ENCODE measurements at places on chromosomes 5 and 9.

DNA sequence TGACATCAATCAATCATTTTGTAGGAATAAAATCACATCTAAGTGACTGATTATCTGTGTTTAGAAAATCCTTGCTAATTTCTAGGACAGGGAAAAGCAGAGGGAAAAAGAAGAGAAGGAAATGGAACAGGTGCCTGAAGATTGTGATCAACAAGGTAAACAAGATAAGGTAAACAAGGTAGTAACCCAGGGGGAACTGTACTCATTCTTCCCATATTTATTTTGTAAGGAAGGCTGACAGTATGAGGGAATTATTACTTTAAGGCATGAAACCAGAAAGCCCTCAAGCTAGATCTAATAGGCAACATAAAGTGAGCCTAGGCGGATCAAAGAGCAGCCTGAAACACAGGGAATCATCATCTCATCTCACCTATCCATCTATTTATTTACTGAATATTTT is 231.1 kb downstream of the MLLT3 start:
- DNase-seq: no peak

DNA sequence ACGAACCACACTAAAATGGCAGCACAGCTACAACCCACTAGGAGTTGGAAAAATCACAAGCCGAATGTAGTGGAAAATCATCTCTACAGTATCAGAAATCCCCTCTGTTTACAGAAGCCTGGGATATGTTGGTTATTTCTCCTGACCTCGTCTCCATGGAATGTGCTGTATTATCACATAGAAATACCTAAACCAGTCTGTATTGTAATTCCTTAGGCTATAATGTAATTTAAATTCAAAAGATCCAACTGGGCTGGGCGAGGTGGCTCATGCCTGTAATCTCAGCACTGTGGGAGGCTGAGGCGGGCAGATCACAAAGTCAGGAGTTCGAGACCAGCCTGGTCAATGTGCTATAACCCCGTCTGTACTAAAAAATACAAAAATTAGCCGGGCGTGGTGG is 244.8 kb upstream of the MPDZ start:
- DNase-seq: no peak

- no peak for DNase-seq
Measured at GRCh38 chr9:81573415-81574321, 115.7 kb downstream of the TLE1 start.

GRCh38 chr5:151267491-151268260 is 14.7 kb downstream of the GM2A start:
- DNase-seq: no peak

DNA sequence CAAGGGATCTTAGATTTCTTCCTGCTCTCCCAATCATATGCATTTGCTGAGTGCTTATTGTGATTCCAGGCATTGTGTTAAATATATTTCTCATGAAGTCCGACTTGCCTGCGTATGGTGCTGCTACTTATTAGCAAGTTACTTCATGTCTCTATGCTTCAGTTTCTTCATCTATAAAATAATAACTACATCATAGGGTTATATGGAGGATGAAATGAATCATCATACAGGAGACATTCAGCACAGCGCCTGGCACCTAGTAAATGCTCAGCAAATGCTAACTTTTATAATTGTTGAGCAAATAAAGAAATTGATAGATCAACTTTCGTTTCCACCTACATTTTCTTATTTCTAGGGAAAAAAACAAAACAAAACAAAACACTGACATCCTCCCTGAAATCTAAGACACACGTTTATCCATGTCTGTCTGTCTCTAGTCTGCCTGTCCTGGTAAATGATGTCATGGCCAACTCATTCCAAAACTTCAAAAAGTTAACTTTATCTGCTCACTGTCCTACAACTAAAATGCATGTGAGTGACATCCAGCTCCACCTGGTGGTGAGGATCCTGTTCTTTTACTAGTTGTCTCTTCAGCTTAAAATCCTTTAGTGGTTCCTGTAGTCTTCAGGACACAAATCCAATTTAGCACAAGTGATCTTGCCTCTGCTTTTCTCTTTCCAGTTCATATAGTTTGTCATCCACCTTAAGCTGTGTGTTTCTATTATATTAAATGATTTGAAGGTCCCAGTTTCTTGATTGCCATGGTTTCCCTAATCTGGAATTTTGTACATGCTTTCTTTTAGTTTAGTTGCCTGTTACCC is 27.7 kb downstream of the PPP3R2 start:
- DNase-seq: no peak

GRCh38 chr9:114607671-114608524 is 3.2 kb upstream of the TMEM268 start:
- no peak for DNase-seq

GRCh38 chr5:56677690-56678305 is 137.6 kb upstream of the MAP3K1 start:
- DNase-seq: no peak

GRCh38 chr5:55437452-55437851 is 97.3 kb downstream of the PLPP1 start:
- no peak for DNase-seq

DNA sequence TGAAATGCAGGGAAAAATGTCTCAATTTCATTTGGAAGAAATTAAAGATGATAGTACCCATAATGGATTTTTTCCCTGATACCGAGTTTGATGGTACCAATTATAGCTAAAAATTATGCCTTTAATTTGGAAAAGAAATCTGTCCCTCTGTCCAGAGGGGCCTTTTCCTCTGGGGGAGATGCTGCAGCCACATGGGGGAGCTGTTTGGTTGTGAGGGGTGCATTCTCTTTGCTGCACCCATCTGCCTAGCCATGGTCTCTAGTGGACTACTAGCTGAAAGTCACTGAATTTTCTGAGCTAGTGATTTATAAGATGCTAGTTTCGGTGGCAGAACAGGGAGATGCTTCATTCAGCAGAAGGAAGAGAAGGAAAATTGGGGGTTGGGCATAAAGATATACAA is 9.6 kb downstream of the SEC61B start:
- DNase-seq: no peak

DNA sequence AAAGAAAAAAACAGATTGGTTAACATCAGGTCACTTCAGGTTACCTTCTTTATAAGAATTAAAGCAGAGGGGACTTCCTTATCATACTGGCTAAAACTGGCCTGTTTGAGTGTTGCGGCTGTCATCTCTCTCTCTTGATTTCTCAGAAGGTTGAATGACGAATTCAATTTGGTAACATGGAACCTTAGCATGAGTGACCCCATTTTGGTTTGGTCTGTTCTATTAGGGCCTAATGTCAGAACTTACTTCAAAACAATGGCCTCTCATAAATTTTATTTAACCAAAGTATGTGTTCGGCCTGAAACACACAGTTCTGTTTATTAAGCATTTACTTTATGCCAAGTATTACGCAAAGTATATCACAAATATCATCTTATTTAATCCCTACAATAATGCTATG is 147.5 kb downstream of the CAAP1 start:
- no peak for DNase-seq

DNA sequence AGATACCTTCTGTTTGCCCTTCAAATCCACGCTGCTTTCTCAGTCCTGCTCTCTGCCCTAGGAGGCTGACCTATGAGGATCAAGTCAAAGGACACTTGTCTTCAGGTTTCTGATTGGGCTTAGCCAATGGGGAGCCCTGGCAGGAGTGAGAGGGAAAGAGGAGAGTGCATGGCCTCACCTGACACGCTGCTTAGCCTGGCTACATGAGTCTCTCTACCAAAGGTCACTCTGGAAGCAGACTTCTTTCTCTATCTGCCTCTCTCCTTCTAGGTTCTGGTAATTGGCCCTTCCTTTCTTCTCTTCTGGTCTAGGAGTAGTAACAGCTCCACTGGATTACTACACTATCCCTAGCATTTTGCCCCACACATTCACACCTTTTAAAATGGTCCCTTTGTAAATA is 13.1 kb downstream of the ARSB start:
- no peak for DNase-seq

- DNase-seq: no peak
Measured at GRCh38 chr9:77488439-77489126, 159.5 kb downstream of the GNA14 start.

- DNase-seq: no peak
Measured at GRCh38 chr5:109703829-109704228, 14.1 kb downstream of the MAN2A1 start.

GRCh38 chr9:4864234-4864661 is 71.5 kb downstream of the RCL1 start:
- DNase-seq: no peak

- DNase-seq: no peak
Measured at GRCh38 chr5:128432913-128433440, 105.1 kb downstream of the FBN2 start.

DNA sequence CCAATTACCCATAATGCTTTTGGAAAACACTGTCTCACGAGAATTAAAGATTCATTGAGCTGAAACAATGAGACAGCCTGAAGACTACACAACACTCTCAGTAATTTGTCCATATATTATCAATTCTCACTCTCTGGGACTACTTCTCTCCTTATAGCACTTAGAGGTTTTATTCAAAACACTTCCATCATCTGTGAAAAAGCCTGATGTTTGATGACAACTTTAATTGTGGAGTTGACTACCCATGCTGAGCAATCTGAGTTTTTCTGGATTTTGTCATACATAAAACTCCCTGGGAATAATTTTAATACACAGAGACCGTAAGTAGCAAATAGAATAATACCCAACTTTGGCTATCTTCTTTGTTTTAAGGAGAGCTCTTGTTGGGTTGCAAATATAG is 305.5 kb downstream of the EPB41L4A start:
- no peak for DNase-seq

DNA sequence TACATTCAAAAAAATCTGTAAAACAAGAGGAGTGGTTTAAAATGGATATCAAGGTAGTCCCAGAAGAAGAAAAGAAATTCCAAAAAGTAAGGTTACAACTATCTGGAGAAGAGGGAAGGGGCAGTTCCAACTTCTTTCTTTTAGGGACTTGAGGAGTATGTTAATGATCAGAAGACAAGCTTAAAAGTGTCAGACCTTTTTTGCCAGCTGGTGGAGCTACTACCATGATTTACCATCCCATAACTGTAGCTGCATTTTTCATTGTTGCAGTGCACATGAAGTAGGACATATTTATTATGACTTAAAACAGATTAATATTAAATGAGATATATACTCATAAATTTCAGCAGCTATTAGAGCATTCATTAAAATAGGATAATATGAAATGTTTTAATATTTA is 158.5 kb upstream of the RGS7BP start:
- DNase-seq: no peak

- no peak for DNase-seq
Measured at GRCh38 chr5:135481387-135481786, 29.2 kb upstream of the TIFAB start.

DNA sequence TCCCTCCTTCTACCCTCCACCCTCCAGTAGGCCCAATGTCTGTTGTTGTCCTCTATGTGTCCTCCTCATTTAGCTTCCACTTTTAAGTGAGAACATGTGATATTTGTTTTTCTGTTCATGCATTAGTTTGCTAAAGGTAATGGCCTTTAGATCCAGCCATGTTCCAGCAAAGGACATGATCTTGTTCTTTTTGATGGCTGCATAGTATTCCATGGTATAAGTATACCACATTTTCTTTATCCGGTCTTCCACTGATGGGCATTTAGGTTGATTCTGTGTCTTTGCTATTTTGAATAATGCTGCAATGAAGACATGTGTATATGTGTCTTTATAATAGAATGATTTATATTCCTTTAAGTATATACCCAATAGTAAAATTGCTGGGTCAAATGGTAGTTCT is 232.5 kb upstream of the PRR16 start:
- DNase-seq: no peak

DNA sequence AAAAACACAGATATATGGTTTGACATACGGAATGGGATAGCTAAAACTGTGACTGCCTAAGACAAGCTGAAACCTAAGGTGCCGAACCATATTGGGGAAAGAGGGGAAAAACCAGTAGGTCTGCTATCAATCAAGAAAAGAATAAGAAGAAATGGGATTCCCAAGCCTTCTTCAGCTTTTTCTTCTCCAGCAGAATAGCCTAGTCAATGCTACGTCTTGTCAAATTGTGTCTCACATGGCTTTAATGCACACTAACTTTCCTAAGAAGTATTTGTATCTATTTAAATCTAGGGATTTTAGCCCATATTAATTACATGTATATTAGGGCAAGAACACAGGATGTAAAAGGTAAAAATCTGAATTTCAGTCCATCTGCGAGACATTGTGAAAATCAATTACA is 797 bp upstream of the FBXO38 start:
- DNase-seq: no peak

DNA sequence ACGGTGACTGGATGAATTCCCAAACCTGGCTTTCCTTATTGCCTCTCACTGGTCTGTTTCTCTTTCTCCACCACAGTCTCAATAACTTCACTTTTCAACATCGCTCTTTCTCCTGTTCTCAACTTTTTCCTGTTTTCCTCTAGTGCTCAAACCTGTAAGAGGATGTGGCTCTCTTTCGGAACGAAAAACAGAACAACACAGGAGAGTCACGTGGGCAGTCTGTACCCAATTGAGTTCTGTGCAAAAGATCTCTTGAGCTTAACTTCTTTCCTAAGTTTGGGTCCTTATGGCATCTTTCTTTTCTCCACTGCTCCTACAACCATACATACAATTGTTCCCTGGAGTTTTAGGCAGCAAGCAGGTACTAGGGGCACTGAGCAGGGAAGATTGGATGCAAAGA is 8.9 kb downstream of the HAVCR1 start:
- no peak for DNase-seq

DNA sequence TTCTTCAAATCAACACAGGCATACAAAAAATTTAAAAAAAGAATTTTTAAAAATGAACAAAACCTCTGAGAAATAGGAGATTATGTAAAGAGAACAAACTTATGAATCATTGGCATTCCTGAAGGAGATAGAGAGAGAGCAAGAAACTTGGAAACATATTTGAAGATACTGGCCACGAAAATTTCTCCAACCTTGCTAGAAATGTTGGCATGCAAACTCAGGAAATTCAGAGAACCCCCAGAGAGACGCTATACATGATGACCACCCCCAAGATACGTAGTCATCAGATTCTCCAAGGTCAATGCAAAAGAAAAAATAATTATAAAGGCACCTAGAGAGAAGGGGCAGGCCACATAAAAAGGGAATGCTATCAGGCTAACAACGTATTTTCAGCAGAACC is 472.5 kb downstream of the MTRR start:
- no peak for DNase-seq

- no peak for DNase-seq
Measured at GRCh38 chr5:132220491-132220890, 7.2 kb downstream of the P4HA2 start.

DNA sequence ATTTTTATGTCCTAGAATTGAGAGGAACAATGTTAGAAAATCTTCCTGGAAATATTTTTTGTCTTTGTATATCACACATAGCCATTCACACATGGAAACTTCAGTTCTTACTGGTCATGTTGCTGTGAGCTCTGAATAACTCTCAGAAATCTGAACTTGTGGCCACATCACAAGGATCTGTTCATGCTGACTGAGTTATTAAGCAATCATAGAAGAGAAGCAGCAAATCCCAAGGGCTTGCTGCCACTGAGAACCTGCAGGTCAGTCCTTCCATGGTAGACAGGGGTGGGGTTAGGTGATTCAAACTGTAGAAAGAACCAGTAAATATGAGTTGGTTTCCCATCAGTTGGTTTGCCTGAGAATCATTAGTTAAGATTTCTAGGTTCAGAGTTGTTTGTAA is 27.6 kb downstream of the SGCD start:
- no peak for DNase-seq

- DNase-seq: no peak
Measured at GRCh38 chr5:4980201-4980600, 159.9 kb upstream of the ADAMTS16 start.
